Stimulated activated CD8-positive, alpha-beta memory T cell treated with anti-CD3 and anti-CD28 coated beads, Interleukin-15, amount 100 ng/mL, for 24 hours (primary cell): ENCODE measurements at places on chromosomes 16 and 17.

GRCh38 chr17:37300683-37301082, 75.1 kb upstream of the C17orf78 start:
- DNase-seq, result no peak

GRCh38 chr16:28873543-28874201, 4.6 kb upstream of the ATP2A1 start:
- peak; percentile 45 for DNase-seq

GRCh38 chr17:80055597-80055996, 19.2 kb downstream of the CCDC40 start:
- DNase-seq, result no peak

DNA sequence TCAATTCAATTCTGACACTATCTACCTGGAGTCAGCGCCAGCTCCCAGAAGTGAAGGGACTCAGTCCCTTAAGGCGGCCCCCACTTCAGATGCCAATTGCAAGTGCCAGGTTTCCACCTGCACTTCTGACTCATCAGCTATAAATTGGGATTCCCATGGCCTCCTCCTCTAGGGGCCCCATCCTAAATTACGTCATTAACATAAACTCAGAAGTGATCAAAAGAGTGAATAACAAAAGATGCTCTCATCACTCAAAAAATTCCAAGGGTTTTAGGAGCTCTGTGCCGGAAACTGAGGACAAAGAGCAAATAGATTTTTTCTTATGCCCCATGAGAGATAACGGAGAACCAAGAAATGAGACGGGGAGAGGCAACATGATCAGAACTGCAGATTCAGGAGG, 148.6 kb upstream of the IRX6 start:
- DNase-seq, result no peak

GRCh38 chr16:15037745-15038144, 18.1 kb downstream of the NTAN1 start:
- DNase-seq, result no peak

GRCh38 chr16:72508191-72508590, 336.2 kb upstream of the PMFBP1 start:
- DNase-seq, result no peak

DNA sequence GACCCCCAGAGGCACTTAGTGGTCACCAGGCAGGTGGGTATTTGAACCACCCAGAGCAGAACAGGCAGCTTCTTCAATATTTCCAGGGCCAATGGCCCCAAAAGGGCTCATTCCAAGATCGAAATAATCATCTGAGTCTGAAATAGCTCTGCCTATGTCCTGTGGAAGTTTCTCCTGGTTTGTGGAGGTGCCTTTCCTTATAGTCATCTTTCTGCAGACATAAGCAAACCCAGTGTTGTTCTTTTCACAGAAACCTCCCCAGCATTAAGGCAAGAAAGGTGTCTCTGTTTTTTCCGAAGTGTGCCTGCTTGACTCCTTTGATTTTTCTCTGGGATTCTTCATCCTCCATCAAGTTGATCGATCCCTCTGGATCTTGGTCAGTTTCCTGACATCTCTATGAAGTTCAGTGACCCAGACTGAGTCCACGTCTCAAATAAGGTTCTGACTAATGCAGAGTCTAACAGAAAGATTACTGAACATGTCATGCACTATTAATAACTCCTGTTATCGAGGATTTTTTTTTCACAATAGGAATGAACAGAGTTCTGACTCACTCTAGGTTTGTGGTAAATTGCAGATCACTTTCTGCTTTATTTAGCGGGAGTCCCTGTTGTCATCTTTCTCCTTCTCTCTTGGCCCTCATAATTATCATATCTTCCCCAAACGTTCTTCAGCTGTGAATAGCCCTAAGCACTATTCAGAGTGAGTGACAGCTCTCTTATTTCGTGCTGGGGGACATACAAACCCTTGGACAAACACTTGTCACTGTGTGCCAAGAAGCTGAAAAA, 1.5 kb downstream of the LRRC3C start:
- no peak for DNase-seq

DNA sequence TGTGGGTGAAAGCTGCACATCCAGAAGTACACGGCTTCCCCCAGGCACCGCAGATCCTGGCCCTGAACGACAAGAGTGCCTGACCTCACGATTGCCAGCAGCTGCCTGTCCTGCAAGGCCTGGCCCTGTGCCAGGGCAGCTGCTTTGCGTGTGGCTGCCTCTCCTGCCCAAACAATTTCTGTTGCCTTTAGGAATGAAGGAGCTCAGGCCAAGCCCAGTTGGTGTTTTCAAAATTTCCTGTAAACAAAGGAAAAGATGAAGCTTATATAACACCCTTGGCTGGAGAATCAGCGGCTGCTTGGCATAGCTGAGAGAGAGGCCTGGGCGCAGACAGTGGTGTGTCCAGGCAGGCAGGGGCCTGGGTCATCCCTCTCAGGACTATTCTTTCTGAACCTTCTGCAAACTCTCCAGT, 11.7 kb upstream of the SLC47A2 start:
- no peak for DNase-seq
